ENCODE measurements at places on chromosomes 5 and 9.

- no peak for DNase-seq
Observed at GRCh38 chr9:104927216-104927911, 591 bp downstream of the ABCA1 start.

DNA sequence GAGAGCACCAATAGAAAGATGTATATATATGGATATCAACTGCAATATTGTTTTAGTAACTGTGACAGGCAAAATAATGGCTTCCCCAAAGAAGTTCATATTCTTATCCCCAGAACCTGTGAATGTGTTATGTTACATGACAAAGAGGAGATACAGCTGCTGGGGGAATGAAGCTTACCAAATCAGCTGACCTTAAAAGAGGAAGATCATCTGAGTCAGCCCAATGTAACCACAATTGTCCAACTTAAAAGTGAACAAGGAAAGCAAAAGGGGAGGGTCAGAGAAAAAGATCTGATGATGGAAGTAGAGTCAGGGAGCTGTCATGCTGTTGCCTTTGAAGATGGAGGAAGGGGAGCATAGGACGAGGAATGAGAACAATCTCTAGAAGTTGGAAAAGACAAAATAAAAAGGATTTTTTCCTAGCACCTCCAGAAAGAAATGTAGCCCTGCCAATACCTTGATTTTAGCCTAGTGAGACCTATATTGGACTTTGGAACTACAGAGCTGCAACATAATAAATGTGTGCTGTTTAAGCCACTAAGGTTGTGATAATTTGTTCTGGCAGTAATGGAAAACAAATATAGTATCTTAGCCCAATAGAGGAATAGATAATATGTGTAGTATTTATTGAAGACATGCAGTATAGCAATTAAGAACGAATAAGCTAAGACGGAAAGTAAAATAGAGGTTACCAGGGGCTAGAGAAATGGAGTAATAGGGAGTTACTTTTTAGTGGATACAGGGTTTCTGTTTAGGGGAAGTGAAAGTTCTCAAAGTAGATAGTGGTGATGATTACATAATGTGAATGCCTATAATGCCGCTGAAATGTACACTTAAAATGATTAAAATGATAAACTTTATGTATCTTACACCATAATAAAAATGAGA is 115.9 kb downstream of the PIK3R1 start:
- DNase-seq: no peak

DNA sequence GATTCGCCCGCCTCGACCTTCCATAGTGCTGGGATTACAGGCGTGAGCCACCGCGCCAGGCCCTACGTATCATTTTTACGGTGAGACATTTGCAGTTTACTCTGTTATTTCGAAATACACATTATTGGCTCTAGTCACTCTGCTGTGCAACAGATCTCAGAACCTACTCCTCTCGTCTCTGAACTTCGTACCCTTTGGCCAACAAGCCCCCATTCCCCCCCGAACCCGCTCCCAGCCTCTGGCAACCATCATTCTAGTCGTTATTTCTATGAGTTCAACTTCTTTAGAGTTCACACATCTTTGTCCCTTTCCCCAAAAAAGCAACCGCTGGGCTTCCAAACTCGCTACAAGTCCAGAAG is 735 bp downstream of the PTGR1 start:
- no peak for DNase-seq

DNA sequence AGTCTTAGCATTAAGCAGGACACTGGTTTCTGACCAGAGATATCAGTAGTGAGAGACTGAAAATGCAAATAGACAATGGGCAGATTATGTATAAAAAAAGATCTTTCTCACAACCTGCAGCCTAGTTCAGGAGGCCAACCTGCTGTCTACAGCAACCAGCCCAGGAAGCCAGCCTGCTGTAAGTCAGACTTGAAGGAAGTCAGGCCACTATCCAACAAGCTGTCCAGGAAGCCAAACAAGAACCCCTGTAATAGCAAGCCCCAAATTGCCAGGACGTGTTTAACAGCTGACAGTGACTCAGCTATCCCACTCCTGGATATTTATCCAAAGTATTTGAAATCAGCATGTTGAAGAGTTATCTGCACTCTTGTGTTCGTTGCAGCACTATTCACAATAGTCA is 121.8 kb upstream of the SPIN1 start:
- DNase-seq: no peak

GRCh38 chr5:79636981-79637733 is 24.9 kb downstream of the TENT2 start:
- DNase-seq: no peak

- DNase-seq: no peak
Observed at GRCh38 chr9:127910613-127911205, 6.1 kb downstream of the ST6GALNAC4 start.

DNA sequence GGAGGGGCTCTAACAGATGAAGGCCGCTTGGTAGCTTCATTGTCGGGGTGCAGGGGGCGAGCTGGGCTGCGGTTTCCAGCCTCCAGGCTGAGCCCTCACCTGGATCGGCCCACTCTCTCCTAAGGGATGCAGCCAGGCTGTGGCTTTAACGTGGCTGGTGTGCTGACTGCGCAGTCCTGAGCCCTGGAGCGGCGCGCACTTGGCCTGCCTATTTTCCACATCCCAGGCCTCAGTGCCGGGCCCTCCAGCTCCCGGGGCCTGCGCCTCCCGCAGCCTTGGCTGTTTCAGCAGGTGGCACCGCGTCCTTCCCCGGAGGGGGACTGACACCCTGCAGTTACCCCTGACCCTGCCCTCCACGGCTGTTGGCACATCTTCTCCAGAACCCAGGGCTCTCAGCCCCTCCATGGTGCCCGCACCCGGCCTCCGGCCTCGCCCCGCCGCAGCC is 1.4 kb downstream of the RNU6ATAC start:
- no peak for DNase-seq

Data from activated CD4-positive, CD25-positive, alpha-beta regulatory T cell (primary cell).